PC-9 (cell line): ENCODE measurements at places on chromosomes 7 and 10. TPM values are rescaled to one million over a fixed set of nuclear protein-coding genes. Genes with fewer than 3 reads are reported as not detected.

- no peak for DNase-seq
These were observed 17.5 kb downstream of the INPP5A start for GRCh38 chr10:132554991-132555647.

GRCh38 chr7:122304319-122304975 is at the start of gene FEZF1:
TSS of gene FEZF1 (minus strand) at chr7:122304750. CDS start at chr7:122304437, 313 bp downstream.
- no peak for DNase-seq

RET gene
- not detected in 2 replicates for total RNA-seq

DNA sequence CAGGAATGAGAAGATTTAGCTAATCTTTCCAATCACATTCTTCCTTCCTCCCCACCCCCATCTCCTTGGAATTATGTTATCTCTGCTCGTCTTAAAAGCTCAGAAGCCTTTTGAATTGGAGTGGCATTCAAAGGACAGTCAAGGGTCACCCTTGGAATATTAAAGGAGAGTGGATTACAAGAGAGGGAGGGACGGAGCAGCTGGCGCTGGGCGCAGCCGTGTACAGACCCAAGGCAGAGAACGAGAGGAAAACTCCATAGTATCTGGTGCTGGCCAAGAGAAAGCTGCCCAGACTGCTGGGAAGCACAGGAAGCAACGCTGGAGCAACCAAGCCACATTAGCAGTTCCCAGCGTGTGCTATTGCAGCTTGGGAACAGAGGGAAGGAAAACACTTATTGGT is 95.7 kb downstream of the POU6F2 start:
- DNase-seq = peak; percentile 12

DNA sequence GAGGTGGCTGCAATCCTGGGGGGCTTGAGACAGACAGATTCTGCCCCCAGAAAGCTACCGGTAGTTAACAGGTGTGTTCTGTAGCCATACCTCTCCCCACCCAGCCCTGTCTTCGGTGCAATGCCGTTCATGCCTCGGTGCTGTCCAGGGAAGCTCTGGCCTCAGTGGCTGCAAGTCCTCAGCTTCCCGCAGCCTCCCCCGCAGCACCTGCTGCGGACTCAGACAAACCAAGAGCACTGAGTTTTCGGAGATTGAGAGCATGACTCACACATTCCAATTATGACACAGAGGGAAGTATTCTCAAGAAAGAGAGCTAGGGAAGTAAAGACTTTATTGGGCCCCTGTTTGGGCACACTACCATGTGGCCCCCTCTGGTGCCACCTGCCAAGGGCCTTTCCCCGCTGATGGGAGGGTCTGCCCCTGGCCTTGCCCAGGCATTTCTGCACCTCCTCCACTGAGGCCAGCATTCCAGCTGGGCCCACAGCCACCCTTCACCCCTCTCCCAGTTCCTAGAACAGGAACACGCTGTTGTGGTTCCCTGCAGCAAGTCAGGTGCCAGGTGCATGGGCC is 30.2 kb upstream of the EZH2 start:
- DNase-seq = peak; percentile 45

NRP1 gene
- 21.7 and 30.5 TPM in 2 replicates for total RNA-seq

ZNF117 gene
- 7.3 and 12.6 TPM in 2 replicates for total RNA-seq

DNA sequence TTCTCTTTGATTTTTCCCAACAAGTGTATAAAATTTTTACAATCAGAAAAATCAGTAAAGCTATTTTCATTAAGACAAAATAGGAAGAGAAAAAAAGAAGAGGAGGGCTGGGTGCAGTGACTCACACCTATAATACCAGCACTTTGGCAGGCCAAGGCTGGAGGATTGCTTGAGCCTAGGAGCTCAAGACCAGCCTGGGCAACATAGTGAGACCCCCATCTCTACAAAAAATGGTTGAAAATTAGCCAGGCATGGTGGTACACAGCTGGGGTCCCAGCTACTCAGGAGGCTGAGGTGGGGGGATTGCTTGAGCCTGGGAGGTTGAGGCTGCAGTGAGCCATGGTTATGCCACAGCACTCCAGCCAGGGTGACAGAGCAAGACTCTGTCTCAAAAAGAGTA is 172.3 kb downstream of the AKR1D1 start:
- no peak for DNase-seq

DNA sequence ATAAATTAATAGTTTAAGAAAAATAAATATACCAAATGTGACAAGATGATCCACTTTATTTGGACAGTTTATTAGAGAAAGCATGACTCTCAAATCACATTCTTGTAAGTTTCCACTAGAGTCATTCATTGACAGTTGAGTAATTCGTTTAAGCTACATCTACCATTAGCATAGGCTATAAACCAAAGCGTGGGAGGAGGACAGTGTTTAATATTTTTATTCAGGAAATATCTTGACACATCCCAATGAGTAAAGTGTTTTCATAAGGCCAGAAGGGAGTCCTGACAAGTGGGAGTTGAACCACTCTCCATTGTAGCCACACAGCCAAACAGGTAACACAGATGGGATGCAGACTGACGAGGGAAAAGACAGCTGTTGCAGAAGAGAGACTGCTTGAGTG is 386.5 kb upstream of the SEMA3D start:
- no peak for DNase-seq

ZSWIM8 gene
- 49.2 and 70.0 TPM in 2 replicates for total RNA-seq

- DNase-seq = no peak
These were observed 118.0 kb downstream of the PPP1R3A start for GRCh38 chr7:113800826-113801225.

DNA sequence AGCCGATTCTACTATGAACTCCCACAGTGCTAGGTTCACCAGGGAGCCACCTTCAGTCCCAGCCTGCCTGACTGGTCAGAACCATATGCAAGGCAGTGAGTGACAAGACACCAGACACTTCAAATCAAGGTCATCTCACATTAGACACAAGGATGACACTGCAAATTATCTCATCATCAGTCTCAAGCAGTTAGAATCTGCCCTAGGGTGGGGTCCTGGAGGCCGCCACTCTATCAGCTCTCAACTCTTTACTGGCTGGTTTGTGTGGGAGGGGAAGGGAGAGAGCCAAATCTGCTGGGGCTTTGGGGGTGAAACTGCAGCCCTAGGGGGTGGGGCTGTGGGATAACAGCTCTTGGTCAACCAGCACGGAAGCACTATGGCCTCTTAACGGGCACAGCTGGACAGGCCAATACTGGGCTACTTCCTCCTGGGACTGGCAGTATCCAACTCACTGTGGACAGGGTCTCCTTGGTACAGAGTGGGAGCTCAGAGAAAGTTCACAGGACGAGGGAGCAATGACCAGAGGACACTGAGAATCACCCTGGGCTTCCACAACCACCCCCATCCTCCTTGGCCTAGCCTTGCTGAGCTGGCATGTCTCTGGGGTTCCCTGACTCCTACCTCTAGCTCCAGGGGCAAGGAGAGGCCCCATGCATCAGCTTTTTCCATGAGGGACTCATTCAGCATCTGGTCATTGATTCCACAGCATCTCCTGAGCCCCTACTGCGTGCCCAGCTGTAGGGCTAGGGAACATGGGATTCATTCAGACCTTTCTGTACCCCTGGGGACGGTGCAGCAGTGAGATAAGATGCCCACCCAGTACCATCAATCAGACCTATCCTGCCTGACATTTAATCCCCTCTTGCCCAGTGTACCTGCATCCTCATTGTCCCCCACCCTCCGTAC is 5.4 kb downstream of the GPRIN2 start:
- no peak for DNase-seq

DNA sequence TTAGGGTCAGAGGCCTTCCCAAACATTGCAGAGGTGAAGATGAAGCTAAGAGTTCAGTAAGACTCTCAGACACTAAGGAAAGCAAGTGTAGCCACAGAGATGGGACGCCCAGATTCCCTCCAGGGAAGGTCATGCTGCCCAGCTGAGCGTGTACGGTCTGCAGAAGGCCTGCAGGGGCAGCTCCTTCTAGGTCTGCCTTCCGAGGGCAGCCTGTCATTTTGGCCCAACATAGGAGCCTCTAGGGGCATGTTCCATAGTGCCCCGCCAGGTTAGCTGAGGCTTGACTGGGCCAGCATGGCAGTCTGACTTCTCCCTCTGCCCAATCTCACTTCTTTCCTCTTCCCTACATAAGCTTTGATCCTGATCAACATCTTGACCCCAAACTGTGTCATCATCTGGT is 130.7 kb downstream of the PIP4K2A start:
- no peak for DNase-seq

GRCh38 chr10:126252884-126253610 is 135.2 kb downstream of the ADAM12 start:
- peak; percentile 42 for DNase-seq

DNA sequence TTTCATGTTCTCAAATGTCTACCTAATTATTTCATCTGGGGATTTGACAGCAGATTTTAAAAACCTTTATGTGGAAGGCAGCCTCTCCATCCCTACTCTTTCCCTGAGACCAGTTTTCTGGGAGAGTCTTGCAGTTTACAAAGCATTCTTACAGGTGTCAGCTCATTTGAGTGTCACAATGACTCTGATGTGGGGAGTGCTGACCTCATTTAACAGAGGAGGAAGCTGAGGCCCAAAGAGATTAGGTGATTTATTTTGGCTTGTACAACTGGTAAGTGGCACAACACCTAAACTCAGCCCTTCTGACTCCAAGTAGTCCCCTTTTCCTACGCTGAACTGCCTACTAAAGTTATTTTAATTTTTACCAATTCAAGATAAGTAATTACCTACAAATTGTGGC is 33.3 kb upstream of the MAT1A start:
- DNase-seq = peak; percentile 9

- no peak for DNase-seq
These were observed 144.9 kb downstream of the PAXIP1 start for GRCh38 chr7:154857728-154858681.

- DNase-seq = no peak
These were observed 211.7 kb upstream of the MKI67 start for GRCh38 chr10:128337860-128338378.

DNA sequence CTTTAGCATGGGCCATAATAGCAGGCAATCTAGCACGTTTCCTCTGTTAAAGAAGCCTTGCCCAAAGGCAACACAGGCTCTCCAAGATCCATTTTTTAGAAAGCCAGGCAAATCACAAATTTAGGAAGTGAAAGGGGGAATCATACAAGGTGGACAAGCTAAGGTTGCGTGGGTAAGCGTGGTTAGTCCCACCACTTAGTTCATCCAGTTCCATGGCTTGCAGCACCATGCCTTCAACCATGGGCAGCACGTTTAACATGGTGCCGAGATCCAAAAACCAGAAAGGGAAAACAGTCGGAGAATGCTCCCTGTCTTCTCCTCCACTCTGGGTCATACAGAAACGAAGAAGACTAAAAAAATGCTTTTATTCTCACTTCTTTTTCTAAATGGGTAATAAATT is 234.4 kb upstream of the IMMP2L start:
- DNase-seq = no peak

- no peak for DNase-seq
These were observed 55.5 kb upstream of the CABCOCO1 start for GRCh38 chr10:61606959-61607907.

ANKRD30A gene
- total RNA-seq = not detected in 2 replicates

- no peak for DNase-seq
These were observed 42.1 kb downstream of the RSBN1L start for GRCh38 chr7:77738382-77738781.
